HFFc6 (cell line): ENCODE measurements at places on chromosomes 3 and 15. TPM values are rescaled to one million over a fixed set of nuclear protein-coding genes. Genes with fewer than 3 reads are reported as not detected.

The LIPC gene
- total RNA-seq, result not detected in 3 replicates

- H3K4me1 ChIP-seq, result no peaks in the 10 kb centered on the region
- no peaks in the 10 kb centered on the region for H3K36me3 ChIP-seq
- H3K27me3 ChIP-seq, result no peaks in the 10 kb centered on the region
These were observed 476.1 kb downstream of the EDEM1 start for GRCh38 chr3:5663601-5664000.

GRCh38 chr15:52010633-52011595 is 8.1 kb upstream of the MAPK6 start:
- H3K27ac ChIP-seq, result peak overlapping the region; percentile 78
- no peaks in the 10 kb centered on the region; the same call in none of the 2 replicates for H3K27me3 ChIP-seq
- H3K36me3 ChIP-seq, result no peaks in the 10 kb centered on the region
- peaks cover 59% of the 10 kb centered on the region for H3K4me1 ChIP-seq

- no peak overlapping the region for H3K4me3 ChIP-seq
- H3K27ac ChIP-seq, result no peak overlapping the region
- H3K27me3 ChIP-seq, result peaks cover 2% of the 10 kb centered on the region
- H3K36me3 ChIP-seq, result peaks cover 14% of the 10 kb centered on the region
These were observed 9.9 kb upstream of the UBL7 start for GRCh38 chr15:74470631-74471395.

GRCh38 chr3:113297287-113297686 is 85.9 kb downstream of the BOC start:
- H3K4me1 ChIP-seq, result no peaks in the 10 kb centered on the region
- no peak for DNase-seq
- no peak overlapping the region for H3K27ac ChIP-seq
- H3K27me3 ChIP-seq, result peaks cover 2% of the 10 kb centered on the region; the same call in 1 of the 2 replicates

The WDR72 gene
- not detected in 3 replicates for total RNA-seq
